ENCODE measurements at places on chromosomes 6 and 20.
A peak's percentile ranks its signal among the peaks of the same experiment; 100 is the strongest.

DNA sequence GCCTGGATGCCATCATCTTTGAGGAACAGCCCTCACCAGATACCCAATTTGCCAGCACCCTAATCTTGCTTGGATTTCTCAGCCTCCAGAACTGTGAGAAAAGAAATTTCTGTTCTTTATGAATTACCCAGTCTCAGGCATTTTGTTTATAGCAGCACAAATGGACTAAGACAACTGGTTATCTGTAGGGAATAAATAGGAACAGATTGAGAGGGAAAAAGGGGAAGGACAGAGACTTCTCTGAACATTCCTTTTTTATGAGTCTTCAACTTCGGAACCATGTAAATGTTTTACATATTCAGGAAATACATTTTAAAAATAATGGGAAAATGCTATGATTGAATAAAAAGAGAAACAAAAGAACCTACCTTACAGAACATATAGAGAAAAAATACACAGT is 20.9 kb downstream of the KCTD20 start:
- no peak for DNase-seq

GRCh38 chr6:130140084-130140483 is 82.7 kb downstream of the SAMD3 start:
- no peak for DNase-seq

GRCh38 chr6:33455051-33455450 is 675 bp downstream of the ZBTB9 start:
- no peak for DNase-seq

- no peak for DNase-seq
Measured at GRCh38 chr20:4677846-4678245, 43.9 kb upstream of the PRND start.

- no peak for DNase-seq
Measured at GRCh38 chr6:142417331-142417750, 115.5 kb downstream of the ADGRG6 start.

- peak; percentile 17 for DNase-seq
Measured at GRCh38 chr6:100229512-100229911, 235.2 kb downstream of the SIM1 start.

DNA sequence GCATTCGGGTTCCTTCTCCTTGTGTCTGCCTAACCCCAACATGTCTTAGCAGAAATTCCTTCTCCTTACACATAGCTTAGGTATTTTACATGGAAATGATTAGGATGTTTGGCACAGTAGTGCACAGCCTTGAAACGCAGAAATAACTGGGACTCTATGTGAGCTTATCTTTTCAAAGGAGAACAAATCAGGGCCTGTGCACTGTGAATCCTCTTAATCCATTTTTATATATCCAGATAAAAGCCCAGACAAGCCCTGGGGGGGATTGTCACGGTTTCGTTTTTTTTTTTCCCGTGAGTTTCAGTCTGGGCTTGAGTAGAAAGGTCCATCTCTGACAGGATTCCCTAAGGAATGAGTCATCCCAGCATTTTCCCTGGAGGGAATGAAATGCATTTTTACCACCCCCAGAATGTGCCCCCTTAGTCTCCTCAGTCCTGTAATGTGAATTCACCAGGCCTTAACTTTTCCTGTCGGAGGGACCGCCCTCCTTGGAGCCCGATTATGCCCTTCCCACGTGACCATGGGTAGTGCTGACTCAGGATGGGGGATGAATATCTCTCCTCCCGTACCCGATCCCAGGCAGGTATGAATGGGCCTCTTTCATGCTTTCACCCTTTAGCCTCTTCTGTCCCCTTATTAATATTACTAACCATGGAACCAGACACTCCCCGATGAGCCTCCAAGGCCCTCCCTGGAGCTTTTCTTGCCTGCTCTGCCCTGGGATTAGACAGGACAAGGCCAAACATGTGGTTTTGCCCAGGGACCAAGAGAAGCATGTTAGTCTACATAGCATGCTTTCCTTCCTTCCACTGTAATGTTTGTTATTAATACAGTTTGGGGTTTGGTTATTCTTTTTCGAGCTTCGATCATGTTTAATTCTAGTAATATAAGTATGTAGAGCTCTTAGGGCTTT is 23.9 kb upstream of the NAA20 start:
- DNase-seq: no peak

DNA sequence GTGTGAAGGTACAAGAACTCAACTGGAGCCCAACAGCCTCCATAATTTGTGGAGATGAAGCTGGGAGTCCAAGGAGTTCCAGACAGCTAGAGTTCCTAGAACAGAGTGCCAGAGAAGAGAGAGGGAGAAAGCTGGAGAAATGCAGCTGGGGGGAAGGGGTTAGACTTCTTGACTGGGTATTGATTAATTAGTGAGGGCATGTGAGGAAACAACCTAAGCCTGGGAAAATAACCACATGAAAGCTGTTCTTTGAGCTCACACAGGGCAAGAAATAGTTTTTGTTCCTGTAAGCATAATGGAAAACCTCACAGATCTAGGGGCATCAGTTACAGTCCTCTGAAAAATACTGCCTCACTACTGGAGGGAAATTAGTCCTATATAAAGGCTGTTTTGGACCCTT is 230.5 kb upstream of the FKBP1C start:
- DNase-seq: no peak

DNA sequence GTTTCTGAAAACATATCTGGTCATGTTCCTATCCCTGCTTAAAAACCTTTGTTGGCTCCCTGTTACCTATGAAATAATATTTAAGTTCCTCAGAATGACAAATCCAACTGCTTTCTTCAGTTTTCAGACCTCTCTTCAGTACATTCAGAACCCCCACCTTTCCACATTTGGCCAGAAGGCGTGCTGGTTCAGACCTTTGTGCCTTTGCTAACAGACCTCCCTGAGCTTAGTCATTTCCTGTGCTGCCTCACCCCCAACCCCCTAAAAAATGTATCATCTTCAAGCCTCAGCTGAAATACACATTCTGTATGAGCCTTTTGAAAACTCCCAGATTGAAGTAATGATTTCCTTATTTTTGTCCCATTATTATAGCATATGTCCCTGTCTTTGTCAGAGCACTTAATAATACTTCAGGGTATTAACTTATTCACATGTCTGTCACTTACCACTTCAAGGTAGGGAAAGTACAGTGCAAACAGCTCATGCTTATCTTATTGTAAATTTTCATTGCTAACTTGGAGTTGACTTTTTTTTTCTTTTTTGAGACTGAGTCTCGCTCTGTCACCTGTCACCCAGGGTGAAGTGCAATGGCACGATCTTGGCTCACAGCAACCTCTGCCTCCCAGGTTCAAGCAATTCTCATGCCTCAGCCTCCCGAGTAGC is 19.7 kb downstream of the FAM217A start:
- DNase-seq: no peak

Measured in NCI-H1092 treated with DMSO at 0.1 percent for 48 hours (cell line).